ENCODE measurements at places on chromosomes 5 and 9.
A peak's percentile ranks its signal among the peaks of the same experiment; 100 is the strongest.

DNA sequence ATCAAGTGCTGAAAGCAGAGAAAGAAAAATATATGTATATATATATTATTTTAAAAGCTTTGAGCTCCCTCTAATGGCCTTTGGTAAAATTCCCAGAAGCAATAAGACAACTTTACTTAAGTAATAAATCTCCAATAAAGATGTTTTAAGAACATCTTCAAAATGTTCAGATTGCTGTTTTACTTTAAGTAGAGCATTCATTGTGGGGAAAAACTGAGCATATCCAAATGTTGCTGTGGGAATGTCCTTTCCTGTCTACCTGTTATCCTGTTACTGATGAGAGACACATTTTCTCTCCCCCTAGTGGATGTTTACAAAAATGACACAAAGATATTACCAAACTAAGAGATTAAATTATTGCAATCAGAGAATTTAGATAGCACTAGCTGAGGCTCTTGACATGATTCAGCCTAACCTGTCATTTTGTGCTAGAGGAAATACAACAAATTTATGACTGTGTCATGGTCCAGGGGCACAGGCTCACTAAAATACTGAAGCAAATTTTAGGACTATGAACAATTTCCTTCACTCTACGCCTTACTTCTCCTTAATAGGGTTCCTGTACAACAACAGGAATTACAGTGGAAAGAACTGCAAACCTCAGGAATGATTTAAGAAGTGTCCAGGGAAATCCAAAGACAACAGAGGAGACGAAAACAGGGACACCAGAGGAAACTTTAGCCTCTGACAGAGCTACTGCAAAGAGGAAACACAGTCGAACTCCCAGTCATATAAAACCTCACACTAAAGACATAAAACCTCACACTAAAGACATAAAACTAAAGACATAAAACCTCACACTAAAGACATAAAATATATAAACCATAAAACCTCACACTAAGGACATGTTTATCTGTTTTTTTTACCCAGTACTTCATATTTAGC lies 24.3 kb upstream of the PRRC1 start:
- DNase-seq: peak; percentile 49

DNA sequence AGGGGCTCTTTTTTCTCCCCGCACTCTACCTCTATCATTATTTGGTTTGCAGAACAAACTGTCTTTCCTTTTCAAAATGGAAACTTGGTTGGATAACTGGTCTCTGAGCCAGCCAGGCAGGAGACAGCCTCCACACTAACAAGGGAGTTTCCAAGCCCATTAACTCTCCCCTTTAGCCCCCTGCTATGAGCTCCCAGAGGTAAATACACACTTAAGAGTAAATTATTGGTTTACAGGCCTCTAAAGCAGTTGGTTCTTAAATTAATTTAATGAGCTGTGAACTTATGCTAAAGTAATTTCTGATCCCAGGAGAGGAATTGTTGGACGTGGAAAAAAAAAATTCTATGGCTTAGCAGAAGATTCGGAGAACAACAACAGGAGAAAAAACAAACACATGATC lies 30.3 kb downstream of the EPB41L4A start:
- no peak for DNase-seq

DNA sequence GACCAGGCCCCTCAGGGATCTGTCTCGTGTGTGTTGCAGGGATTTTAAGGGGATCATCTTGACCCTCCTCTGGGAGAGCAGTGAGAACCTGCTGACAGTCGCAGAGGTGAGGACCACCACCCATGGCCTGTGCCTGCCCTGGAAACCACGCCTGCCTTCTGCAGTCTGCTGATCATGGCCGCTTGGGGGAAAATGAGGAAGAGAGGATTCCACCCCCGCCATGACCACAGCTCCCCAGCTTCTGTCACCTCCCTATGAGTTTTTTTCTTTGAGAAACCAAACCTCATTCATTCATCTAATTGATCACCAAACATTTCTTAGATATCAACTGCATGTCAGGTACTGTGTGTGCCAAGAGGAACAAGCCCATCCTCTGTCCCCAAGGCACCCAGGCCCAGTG lies 46.3 kb upstream of the TDRD7 start:
- DNase-seq: peak; percentile 65

DNA sequence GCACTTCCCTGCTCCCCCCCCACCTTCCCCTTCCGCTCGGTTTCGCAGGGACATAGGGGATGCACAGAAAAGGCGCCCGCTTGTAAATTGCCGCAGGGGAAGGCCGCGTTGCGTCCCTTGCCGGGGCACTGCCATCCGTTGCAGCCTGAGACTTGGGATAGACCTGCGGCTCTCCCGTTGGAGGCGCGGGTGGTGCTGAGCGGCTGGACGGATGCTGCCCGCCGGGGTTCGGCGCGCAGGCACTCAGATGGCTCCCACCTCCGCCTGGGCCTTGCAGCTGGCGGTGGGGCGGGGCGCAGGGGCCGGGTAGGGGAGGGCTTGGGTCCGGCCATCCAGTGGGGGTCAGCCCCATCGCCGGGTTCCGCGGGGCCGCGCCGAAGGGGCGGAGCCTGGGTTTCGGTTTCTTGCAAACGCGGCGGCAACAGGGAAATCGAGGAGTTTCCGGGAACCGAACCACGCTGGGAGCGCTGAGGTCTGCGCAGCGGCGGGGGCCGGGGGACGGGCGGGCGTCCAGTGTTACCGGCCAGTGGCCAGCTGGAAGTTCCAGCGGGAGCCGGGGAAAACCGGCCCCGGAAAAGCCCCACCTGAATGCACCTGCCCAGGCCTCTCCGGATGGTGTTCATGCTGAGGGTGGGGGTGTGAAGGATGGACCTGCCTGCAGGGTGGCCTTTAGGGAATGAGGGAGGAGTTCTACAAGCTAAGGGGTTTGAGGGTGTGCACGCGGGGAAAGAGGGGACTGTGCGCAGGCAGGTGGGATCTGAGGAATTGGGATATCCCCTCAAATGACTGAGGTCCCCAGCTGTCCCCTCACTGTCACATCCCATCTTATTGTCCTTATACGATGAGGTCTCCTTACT lies 6.3 kb upstream of the IRF1 start:
- peak; percentile 84 for DNase-seq

DNA sequence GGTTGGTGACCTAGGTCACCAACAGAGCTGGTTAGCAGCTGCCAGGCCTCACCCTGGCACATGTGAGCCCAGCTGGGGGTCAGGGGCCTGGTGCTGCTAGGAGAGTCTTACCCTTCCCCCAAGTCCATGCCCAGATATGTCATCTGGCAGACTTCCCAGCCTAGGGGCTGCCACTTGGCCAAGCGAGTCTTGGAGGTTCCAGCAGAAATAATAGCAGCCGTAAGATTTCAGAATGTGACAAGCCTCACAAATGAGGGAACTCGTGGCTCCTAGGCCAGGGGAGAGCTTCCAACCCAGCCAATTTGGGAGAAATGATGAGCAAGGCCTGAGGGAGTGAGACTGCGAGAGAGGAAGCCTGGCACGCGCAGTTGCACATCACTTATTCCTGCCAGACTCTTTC lies 11.1 kb downstream of the URM1 start:
- DNase-seq: no peak

- no peak for DNase-seq
These were observed 90.6 kb downstream of the ZCCHC7 start for GRCh38 chr9:37210737-37211523.

DNA sequence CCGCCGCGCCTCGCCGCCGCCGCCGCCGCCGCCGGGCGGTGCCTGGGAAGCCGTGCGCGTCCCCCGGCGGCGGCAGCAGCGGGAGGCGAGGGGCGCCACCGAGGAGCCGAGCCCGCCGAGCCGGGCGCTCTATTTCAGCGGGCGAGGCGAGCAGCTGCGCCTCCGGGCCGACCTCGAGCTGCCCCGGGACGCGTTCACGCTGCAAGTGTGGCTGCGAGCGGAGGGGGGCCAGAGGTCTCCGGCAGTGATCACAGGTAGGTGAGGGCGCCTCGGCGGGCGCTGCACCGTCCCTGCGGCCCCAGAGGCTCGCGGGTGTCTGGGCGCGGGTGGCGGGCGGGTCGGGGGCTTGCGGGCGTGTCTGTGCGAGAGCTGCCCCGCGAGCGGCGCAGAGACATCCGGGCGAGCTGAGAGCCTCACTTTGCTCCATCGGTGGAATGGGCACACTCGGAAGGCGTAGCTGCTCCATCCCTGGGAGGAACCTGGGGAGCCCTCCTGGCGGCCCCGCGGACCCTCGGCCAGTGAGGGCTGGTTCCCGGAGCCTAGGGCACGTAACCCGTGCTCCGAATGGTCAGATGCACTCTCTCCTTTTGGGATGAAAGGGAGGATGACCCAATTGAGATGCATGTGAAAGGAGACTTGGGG lies 864 bp downstream of the PAPPA start:
- DNase-seq: no peak

- peak; percentile 62 for DNase-seq
These were observed 11.7 kb upstream of the OR13D1 start for GRCh38 chr9:104682642-104683041.

DNA sequence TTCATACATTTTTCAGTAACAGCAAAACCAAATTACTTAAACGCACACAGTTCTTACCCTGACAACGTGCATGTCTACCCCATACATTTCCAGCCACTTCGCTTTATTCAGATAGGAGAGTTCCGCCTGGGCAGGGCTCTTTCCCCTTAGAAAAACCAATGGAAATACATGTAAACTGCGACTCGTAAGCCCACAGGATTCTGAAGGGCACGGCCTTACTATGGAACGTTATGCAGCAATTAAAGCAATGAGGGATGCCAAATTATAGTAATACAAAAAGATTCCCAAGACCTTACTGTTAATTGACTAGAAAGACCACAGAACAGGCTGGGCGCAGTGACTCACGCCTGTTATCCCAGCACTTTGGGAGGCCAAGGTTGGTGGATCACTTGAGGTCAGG lies 64.5 kb downstream of the EPB41L4B start:
- DNase-seq: no peak

GRCh38 chr9:93673021-93673838 lies 96.8 kb downstream of the PHF2 start:
- DNase-seq: peak; percentile 12

DNA sequence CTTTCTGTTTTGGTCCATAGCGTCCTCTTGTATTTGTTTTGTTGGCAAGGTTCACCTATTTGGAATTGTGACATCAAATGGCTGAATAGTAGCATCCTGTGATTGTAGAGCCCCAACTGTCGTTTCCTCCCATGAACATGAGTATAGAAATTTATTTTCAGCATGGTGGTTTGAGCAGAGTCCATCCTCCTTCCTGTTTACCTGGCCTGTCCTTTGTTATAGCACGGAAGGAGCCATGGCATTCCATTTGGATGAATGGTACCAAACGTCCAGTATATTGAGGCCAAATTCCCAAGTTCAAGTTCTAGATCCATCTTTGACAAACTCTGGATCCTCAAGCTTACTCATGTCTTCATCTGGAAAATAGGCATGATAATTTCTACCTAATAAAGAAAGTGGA lies 16.8 kb downstream of the RASGRF2 start:
- DNase-seq: no peak

DNA sequence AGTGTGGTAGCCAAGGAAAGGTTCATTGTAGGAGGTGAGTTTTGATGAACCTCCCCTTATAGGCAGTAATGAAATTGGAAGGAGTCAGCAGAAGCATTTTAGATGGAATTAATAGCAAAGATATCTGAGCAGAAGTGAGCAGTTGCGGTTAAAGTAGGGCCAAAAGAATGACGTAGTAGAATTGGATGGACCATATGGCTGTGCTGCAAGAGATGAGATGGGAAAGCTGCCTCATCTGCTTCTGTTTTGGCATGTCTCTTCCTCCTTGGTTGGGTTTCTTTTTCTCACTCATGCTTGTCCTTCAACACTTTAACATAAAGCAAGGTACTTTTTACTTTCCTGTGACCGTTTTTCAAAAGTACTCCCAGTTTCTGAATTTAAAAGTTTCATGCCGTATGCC lies 55.8 kb downstream of the AQP7 start:
- DNase-seq: no peak

DNA sequence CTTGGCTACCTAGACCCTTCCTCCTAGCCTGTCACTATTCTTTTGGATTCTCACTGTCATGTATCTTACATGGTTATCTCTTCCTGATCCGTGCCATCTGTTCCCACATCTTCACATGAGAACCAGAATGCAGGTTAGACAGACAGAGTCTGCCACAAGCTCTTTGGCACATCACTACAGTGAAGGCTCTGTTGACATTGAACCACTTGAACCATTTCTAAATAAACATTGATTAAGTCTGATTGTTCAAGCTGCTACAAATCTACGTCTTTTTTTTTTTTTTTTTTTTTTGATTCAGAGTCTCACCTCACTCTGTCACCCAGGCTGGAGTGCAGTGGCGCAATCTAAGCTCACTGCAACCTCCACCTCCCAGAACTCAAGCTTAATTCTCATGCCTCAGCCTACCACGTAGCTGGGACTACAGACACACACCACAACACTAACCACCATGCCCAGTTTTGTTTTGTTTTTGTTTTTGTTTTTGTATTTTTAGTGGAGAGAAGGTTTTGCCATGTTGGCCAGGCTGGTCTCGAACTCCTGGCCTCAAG lies 85.1 kb upstream of the LRRTM2 start:
- no peak for DNase-seq

DNA sequence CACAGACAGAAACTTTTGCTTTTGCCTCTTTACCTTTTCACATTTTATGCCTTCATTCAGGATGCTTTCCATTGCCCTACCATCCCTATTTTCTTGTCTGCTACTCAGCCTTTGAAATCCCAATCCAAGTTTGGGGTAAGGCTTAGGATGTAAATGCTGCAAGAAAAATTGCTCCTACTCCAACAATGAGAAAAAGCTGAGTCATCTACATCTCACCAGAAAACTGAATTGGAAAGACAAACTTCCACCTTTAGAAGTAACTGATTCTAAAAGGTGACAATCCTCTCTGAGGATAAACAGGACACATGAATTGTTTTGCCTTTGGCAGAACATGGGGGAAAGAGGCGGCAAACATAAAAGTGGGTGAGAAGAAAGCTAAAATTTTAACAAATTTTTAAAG lies 295.6 kb downstream of the NR2F1-AS1 start:
- DNase-seq: no peak

- no peak for DNase-seq
These were observed 159.8 kb downstream of the FBN2 start for GRCh38 chr5:128378196-128378595.

Data from inflammatory macrophage (primary cell).